ACHN (cell line): ENCODE measurements at places on chromosomes 2 and 18.

GRCh38 chr18:26262156-26262555 is 35.9 kb downstream of the TAF4B start:
- DNase-seq: no peak

DNA sequence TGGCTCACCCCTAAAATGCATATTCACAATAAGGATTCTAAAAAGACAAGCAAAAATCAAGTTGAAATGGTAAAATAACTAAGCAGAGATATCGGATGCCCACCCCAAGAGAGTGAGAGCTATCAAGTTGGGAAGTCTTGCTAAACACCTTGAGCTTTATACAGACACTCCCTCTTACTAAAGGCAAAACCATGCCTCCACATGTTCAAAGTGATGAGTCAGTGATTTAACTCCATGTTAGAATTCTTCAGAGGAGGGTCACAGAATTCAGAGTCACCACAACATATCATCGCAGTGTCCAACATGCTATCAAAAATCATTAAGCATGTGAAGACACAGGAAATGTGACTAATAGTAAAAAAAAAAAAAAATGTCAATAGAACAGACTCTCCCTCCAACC is 20.6 kb upstream of the ST8SIA3 start:
- DNase-seq: no peak

- DNase-seq: no peak
These were observed 10.8 kb upstream of the MYO1B start for GRCh38 chr2:191234376-191234775.

GRCh38 chr2:38959466-38959865 is 69.8 kb downstream of the ARHGEF33 start:
- DNase-seq: no peak

DNA sequence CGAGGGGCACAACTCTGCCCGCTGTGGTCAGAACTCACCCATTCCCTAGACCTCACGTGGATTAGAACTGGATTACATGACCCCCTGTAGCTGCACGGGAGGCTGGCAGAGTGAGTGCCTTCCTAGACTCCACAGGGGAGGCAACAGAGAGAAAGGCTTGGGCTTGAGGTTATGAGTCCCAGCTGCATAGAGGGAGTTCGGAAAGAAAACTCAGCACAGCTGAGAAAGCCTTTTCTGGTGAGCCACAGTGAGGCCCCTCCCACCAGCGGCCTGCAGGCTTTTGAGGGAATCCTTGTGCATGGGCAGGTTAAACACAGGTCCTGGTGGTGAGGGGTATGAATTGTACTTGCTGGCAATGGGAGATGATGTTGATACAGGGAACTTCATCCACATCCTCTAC is 217.3 kb downstream of the FHOD3 start:
- no peak for DNase-seq

DNA sequence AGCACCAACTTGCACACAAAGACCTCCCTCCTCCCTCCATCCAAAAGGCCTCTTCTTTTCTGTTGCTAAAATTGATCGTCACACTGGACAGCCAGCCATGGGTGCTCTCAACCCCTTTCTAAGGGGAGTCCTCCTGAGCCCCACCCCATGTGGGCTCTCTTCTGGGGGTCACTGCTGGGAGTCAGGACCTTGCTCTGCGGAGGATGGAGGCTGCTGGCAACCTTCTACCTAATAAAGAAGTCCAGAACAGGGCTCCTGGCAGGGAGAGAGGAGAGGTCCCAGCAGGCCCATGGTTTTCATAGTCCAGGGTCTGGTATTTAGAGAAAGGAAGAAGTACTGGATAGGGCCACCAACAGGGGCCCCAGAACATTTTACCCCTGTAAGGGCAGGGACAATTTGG is 67.6 kb upstream of the OTOS start:
- no peak for DNase-seq

DNA sequence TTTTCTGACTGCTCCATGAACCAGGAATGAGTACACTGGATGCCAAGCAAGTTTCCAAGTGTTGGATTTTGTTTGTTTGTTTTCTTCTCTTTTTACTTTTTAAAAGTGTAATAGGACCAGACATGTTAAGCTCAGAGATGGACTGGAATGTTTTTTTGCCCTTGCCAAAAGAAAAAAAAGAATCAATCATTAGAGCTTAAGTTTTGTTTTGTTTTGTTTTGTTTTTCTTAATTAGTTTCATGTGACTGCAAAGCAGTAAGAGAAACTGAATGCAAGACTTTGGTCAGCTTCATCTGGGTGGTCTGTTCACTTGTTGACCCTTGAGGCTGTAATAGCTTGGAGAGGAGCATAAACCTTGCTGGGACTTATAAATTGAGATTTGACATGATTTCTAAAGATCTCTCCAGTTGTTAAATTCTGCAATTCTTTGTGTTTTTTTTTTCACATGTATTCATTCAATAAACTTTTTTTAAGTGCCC is 42.4 kb upstream of the SLC1A4 start:
- DNase-seq: no peak

DNA sequence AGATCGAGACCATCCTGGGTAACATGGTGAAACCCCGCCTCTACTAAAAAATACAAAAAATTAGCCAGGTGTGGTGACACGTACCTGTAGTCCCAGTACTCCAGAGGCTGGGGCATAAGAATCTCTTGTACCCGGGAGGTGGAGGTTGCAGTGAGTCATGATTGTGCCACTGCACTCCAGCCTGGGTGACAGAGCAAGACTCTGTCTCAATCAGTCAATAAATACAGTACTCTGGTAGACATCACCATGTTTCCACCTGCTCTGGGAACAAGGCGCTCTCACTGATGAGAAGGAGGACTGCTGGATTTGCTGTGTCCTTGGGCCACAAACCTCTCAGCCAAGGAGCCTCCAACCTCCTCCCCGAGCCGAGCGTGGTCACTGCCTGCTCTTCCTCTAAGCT is 154.2 kb upstream of the ZNF236 start:
- DNase-seq: no peak

DNA sequence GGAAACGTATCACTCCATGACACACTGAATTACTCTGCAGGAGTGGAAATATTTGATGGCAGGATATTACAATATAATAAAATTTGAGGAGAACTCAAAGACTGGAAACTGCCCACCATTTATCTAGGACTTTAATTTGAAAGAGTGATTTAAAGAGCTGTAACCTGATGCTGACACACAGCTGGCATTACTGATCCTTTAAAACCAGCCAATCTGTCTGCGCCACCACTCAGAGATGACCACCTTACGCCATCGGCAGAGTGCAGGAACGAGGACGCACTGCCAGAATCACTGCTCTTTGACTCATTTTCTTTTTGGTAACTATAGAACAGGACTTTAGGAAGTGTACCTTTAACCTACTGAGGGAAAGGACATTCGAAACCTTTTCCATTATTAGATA is 114.1 kb downstream of the EPB41L3 start:
- no peak for DNase-seq

DNA sequence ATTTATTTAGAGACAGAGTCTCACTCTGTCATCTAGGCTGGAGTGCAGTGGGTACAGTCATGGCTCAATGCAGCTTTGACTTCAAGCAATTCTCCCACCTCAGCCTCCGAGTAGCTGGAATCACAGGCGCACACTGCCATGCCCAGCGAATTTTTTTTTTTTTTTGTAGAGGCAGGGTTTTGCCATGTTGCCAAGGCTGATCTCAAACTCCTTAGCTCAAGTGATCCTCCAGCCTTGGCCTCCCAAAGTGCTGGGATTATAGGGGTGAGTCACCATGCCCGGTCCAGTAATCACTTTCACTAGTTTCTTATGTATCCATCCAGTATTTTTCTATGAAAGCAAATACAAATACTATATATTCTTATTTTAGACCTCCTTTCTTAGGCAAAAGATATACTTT is 24.0 kb downstream of the PRKAG3 start:
- no peak for DNase-seq

DNA sequence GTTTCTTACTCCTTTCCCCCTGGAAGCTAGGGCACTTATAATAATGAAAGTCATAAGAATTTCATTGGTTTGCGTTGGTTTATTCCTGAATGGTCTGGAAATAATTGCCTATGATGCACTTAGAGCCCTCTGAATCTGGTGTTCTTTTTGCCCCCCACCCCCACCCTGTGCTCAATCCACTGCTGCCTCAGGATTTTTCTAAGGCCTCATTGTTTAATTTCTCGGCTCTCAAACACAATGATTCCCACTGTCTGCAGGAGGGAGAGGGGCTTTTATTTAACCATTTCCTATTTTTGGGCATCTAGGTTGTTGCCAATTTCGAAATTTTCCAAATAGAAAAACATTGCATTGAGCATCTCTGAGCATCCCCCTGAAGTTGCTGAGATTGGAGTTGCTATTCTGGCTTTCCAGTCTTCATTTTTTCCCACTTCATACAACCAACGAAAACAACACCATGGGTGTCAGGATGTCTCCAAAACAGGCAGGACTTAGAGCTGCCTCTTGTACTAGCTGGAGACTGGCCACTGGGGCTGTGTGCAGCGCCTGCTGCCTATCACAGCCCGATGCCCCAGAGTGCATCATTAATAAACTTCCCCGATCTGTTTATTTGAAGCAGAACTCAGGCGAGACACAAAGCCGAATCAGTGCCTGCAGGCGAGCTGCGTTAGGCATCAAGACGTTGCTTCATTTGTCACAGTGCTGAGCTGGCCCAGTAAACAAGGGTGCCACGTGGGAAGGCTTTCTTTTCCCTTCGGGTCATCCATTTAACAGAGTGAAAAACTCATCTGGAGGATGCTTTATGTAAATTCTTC is 1.8 kb upstream of the PCARE start:
- no peak for DNase-seq

GRCh38 chr18:75977081-75977480 is 518.0 kb downstream of the ZNF516 start:
- no peak for DNase-seq

DNA sequence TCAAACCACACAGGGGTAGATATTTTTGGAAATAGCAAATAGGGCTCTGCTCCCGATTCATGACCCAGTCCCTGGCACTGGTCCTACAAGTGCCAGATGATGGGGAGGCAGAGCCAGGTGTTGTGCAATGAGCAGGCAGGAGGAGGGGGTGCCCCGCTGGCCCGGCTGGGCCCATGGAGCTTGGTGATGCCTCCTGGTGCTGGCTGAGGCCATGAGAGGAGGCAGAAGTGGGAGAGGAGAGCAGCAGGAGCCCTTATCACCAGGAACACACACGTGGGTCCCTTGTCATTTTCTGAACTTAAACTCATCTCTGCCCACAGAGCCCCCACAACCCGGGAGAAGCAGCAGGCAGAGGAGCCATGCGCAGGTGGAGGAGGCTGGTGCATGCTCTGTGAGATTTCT is 90.5 kb upstream of the MAPK4 start:
- no peak for DNase-seq

- peak; percentile 80 for DNase-seq
These were observed 271.3 kb downstream of the LRATD1 start for GRCh38 chr2:14903709-14904374.

DNA sequence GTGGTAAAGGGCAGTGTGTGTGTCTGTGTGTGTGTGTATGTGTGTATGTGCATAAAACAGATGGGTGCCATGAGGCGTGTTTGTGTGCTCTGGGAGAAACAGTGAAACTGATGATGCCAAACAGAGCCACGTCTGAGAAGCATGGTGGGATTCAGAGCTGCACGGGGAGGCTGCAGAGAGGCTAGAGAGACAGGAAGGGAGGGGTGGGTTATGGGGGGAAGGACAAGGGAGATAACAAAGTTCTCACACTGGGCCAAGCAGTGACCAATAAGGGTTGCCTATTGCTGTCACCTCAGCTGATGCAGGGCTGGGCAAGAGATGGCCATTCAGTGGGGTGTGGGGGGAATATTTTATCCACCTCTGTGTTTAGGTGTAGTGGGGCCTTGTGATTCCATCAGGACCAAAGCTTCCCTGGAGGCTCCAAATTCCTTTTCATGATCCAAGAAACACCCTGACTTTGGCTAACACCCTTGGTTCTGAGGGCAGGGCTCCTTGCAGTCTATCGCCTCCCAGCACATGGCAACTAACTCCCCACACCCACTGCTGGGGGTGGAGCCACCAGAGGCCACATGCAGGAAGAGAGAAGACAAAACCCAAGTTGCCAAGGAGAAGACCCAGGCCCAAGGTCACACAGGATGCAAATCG is 54.2 kb upstream of the POMC start:
- DNase-seq: no peak

- no peak for DNase-seq
These were observed 99.6 kb downstream of the DGKD start for GRCh38 chr2:233453916-233454315.

DNA sequence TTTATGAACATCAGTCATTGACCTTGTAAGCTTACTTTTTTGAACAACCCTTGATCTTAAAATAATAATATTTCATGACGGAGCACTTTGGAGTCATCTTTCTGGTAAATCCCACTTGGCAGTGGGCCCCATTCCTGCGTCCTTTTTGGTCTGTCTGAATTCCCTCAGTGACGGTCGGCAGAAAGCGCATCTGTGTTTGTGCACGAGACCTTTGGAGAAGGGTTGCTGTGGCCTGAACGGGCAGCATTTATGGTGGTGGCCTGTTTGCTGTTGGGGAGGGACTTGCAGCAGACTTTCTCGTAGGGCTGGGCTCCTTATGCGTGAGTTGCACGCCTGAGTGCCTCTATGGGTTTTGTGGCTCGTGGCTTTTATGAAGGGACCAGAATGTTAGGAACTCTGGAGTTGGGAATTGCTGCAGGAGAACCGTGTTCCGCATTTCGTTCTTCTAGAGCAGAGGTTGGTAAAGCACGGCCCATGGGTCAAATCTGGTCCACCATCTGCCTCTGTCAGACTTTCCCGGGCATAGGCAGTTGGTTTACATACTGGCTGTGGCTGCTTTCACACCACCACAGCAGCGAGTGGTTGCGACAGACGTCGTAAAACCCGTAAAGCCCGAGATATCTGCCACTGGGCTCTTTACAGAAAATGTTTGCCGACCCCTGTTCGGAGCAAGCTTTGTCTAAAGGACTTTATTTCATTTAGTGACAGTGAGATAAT is 30.8 kb downstream of the LPIN1 start:
- DNase-seq: no peak

DNA sequence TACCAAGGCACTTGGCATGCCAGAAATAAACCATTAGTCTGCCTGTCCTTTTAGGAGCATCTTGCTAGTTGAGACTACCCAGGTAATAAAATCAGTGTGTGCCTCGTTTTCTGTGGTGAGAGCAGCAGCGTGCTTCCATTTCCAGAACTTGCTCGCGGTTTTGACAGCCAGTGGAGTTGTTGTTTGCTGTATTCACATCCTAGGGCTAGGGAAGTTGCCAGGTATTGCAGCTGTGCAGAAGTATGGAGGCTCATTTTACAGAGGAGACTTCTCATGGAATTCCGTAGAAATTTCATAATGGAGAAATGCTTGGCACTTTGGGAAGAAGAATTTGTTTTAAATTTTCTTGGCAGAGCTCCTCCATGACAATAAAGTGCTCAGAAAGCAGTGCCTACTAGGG is 1355.1 kb upstream of the ZEB2 start:
- no peak for DNase-seq

DNA sequence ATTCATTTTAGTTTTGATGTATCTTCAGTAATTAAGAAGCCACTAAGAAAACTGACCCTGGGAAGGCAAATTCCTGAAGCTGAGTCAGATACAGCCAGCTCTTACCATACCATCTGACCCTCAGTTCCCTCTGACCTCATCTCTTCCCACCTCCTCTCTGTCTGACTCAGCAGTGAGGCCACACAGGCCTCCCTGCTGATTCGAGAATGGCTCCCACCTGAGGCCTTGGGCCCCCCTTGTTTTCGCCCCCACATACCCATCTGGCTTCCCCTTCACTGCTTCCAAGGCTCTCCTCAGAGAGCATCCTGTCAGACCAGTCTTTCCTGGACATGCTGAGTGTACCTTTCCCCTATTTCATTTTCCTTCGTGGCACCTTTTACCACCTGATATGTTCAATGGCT is 71.0 kb upstream of the CYP1B1 start:
- DNase-seq: peak; percentile 95

- no peak for DNase-seq
These were observed 85.7 kb downstream of the SUCLG1 start for GRCh38 chr2:84373391-84373790.

GRCh38 chr2:152542337-152542994 is 174.8 kb downstream of the PRPF40A start:
- DNase-seq: no peak
